HCT116 (cell line): ENCODE measurements at places on chromosomes 7 and 10. TPM values are rescaled to one million over a fixed set of nuclear protein-coding genes. Genes with fewer than 3 reads are reported as not detected.

GRCh38 chr7:2800931-2801688 lies 43.0 kb downstream of the GNA12 start:
- DNase-seq: no peak

DNA sequence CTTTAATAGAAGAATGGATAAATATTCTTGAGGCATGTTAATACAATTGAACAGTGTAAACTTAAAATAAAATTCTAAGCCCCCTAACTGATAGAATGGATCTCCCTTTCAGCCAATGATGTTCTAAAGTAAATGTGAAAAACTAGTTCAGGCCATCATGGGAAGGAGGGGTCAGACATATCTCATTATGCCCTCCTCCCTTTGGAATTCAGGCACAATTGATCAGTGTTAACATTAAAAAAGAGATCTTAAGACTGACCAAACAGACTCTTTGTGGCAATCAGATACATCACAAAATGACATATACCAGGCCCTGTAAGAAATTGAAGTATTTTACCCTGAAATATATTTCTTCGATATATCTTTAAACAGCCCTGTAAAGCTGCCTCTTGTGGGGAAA lies 683.0 kb upstream of the LRRTM3 start:
- no peak for DNase-seq

GRCh38 chr7:65846008-65846570 lies 26.8 kb upstream of the VKORC1L1 start:
- DNase-seq: no peak

GRCh38 chr7:108528183-108528712 lies 2.3 kb upstream of the PNPLA8 start:
- DNase-seq: peak; percentile 12

GRCh38 chr10:46289209-46289810 lies 2.5 kb downstream of the ANTXRL start:
- DNase-seq: no peak

DNA sequence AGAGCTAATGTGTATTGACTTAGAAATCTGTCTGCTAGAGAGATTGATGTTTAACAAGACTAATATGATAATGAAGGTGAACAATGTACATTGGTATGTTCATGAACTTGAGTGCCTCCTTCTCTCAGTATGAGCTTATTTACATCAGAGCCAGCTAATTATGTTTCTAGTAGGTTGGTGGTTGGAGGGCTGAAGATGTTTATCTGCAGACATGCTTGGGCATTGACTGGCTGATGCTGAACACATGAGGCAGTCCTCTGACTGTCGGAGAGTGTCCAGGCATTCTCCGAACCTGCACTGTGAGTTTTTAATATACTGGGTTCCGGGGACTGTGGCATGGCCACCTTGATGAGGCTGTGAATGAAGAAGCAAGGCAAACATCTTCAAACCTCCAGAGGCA lies 47.5 kb downstream of the BMPER start:
- DNase-seq: no peak

DNA sequence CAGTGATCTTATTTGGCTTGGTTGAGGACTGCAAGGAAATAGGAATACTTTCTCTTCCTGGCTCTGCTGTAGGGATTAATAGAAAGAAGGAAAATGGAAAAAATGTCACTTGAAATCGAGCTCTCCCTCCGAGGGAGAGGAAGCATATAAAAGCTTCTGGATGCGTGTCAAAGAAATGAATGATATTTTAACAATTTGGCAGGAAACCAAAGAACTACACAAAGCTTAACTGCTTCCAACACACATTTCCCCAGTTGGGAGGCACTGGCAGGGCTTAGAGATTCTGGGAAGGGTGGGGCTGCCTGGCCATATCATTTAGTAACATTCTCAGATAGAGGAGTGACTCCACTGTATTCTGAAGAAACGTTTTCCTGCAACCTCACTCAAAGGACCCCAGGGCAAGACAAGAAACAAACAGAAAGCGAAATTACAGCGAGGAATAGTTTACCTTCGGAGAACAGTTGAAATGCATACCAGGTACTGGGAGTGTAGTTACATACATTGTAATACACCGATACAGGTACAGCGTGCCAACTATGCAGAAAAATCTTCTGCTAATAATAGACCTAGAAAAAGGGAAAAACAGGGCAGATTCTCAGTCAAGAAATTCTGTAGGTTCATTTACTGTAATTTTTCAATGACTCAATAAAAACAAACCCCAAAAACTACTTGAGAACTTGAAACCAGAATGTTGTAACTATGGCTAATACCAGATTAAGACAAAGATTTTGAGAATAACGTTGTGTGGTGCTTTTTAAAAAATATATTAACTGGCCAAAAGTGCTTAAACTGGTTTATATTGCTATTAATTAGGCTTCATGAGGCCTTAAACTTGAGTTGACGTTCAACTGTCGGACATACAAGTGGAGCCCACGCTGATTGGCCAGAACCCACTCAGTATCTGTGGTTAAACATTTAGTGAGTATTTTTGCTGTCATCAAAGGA lies 75.7 kb upstream of the ASAH2 start:
- DNase-seq: no peak

DNA sequence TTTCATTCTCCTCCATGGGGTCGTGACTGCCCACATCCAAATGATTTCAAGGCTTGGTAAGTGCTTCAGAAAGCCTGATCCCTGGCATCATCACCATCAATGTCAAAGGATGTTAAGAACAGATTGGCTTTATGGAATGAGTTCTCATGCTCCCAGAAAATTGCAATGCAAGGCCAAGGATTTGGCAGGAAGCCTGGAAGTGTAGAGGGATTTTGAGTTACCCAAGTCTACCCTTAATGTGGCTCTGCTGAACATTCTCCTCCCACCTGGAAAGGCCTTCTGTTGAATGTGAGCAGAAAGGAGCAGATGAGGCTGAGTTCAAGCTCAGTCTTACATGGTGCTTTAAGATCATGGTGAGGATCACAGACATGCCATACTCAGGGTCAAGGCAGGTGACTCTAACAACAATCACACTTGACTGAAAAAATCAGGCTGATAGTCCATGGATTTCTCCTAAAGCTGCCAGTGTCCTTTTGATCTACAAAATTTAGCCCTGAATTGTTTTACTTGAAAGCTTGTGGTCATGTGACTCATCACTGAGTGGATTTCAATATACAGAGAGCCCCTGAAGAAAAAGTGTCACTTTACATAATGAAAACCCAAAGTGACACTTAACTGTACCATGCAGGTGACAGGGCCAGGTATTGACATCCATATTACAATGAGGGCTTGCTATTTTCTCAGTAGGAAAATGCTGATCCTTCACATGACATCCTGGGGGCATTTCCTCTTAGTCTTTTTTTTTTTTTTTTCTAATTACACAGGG lies 111.1 kb upstream of the PDLIM1 start:
- no peak for DNase-seq

Gene CCNY
- total RNA-seq: 62.2 TPM

Gene ADARB2
- not detected for total RNA-seq

Gene ADAM8
- 4.1 TPM for total RNA-seq

Gene ACTL6B
- not detected for total RNA-seq

Gene FAM171A1
- total RNA-seq: 32.5 TPM

Gene SLC18A2
- total RNA-seq: not detected

Gene NEURL1
- 1.4 TPM for total RNA-seq
